A549 treated with CORT108297 at 1 μM for 4 hours (cell line): ENCODE measurements at places on chromosomes 6 and 20. TPM values are rescaled to one million over a fixed set of nuclear protein-coding genes. Genes with fewer than 3 reads are reported as not detected.

The FERMT1 gene
- total RNA-seq: 15.4 to 17.4 TPM (median 16.2 TPM) in 5 replicates

The SOX4 gene
- 10.3 to 16.1 TPM (median 12.1 TPM) in 5 replicates for total RNA-seq

The DZANK1 gene
- 2.7 to 3.0 TPM (median 2.8 TPM) in 5 replicates for total RNA-seq

The PHACTR1 gene
- total RNA-seq: 0.04 to 0.08 TPM in 2 of 5 replicates, not detected in the others

The GTF2H4 gene
- 18.6 to 23.2 TPM (median 20.0 TPM) in 5 replicates for total RNA-seq
